Cardiac septum (tissue), 1 donor: ENCODE measurements at places on chromosomes 16 and 17.

DNA sequence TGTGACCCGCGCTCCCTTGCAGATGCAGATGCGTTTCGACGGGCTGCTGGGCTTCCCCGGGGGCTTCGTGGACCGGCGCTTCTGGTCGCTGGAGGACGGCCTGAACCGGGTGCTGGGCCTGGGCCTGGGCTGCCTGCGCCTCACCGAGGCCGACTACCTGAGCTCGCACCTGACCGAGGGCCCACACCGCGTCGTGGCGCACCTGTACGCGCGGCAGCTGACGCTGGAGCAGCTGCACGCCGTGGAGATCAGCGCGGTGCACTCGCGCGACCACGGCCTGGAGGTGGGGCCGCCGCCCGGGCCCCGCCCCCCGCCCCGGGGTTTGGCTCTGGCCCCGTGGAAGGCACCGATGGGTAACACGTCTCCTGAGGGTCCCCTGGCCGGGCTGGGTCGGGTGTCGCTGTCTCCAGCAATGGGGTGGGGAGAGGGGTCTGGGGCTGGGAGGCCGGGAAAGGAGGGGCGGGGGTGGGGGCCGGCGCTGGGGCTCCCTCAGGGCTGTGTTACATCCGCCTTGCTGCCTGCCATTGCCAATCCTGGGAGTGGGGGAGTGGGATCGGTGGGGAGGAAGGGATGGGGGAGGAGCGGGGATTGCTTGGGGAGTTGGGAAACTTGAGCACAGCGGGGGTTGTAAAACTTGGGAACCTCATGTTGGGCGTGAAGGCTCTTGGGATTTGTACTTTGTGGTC, 737 bp downstream of the NUDT16L1 start:
- peak; percentile 75 for DNase-seq

- no peak for DNase-seq
Observed at GRCh38 chr17:67365738-67366192, 612 bp downstream of the PSMD12 start.

GRCh38 chr17:42107597-42108576, 4.6 kb downstream of the DHX58 start:
- peak; percentile 87 for DNase-seq

DNA sequence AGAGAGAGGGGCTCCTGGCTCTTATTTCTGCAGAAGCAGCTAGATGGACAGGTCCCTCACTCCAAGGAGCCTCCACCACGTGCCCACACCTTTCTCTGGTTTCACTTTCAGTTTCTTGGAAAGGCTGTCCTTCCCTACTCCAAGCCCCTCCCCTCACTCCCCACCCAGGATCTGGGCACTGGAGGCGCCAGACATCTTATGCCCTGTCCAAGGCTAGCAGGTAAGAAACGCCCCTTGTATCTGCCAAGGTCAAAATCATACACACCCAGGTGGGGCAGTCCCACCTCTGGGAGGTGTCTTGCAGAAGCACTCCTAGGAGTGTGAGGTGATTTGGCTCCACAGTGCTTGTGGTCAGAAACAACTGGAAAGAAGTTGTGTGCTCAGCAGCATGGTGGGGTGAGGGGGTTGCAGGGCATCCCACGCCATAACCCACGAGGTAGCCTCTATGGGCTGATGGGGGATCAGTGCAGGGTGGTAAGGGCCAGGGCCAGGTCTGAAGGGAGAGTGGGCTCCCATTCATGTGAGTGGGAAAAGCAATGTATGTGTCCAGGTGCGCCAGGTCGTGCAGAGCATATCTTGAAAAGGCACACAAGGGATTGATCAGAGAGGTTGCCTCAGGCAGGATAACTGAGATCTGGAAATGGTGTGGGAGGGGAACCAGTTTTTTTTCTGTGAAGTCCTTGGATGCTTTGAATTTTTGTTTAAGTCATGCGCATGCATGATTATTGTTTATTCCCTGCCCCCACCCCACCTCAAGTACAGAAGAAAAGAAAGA, 31.8 kb upstream of the PRM1 start:
- no peak for DNase-seq

GRCh38 chr16:68074850-68075555, 10.2 kb upstream of the NFATC3 start:
- no peak for DNase-seq

DNA sequence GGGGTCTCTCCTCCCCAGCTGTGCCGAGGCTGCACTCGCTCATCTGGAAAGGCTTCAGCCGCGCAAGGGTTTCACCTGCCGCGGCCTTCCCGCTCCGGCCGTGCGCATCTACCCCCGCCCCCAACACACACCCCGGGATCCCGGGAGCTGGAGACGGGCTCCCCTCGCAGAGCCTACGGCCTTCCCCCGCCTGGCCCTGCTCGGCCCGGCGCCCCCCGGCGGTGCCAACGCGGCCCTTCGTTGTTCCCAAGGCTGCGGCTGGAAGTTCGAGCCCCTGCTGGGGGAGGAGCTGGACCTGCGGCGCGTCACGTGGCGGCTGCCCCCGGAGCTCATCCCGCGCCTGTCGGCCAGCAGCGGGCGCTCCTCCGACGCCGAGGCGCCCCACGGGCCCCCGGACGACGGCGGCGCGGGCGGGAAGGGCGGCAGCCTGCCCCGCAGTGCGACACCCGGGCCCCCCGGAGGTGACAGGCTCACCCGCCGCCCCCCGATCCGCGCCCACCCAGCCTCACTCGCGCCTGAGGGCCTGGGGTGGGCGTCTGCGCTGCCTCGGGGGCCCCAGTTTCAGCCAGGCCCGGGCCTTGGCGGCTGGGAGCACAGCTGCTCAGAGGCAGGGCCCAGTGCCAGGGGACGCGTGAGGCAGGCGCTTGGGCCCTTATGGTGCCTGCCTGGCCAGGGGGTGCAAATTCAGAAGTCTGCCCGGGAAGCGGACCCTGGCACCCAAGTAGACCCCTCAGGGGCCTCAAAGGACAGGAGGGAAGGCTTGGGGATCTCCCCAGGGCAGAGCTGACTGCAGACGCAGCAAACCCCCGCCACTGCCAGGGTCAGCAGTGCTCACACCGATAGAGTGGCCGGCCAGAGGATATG, 11.2 kb downstream of the GALK1 start:
- peak; percentile 85 for DNase-seq

GRCh38 chr17:63189930-63190329, 223.9 kb downstream of the TANC2 start:
- DNase-seq: no peak

GRCh38 chr17:5895276-5895675, 174.9 kb upstream of the WSCD1 start:
- no peak for DNase-seq

- no peak for DNase-seq
Observed at GRCh38 chr17:77083531-77083930, 57.2 kb upstream of the SEC14L1 start.

DNA sequence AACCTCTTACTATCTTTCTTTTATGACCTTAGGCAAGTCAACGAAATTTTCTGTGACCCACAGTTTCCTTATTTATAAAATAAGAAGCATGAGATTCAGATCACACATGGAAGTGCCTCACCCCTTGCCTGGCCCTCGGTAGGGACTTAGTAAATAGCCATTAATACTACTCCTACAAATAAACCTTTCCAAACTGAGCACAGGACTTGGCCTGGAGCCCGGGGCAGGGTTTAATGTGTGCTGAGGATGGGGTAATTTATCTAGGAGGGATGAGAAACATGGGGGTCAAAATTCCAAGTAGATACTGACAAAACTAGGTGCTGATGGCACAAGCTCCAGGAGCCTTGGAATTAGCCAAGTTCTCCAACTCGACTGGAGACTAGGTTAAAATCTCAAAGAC, 35.0 kb downstream of the PITPNC1 start:
- DNase-seq: no peak

DNA sequence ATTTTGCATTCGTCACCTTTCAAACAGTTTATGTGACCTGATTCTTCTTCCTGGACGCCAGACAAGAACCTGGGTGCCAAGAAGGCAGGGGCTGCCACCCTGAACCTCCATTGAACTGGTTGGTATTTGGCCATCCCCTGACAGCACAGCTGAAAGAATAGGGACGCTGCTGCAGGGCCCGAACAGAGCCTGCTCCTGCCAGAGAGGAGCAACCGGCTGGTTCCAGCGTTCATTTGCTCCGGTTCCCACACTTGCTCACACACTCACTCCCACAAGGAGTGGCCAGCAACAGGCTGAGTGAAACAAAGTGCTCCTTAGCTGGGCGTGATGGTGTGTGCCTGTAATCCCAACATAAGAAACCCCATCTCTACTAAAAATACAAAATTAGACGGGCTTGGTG, 14.9 kb downstream of the KRT9 start:
- no peak for DNase-seq

DNA sequence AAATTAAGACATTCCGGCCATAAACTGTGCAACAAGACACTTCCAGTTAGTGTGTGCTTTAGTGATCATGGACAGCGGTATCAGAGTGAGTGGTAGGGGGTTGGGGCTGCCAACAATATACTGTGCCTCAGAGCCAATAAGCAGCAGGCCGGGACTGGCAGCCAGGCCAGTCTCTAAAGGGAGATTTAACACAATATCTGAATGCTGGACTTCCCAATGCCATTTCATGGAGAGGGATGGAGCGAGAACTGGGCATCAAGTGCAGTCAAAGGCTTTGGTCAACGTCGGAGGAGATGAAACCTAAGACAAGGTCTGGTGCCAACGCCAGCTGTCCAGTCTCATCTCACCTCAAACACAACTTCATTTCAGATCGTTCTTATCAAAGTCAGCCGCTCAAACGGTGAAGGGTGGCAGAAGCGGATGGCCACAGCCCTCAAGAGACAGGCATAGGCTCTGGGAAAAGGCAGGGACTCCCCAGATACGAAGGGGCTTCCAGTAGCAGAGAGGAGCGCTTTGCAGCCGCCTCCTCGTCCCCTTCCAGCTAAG, 935 bp downstream of the USP32 start:
- DNase-seq: no peak

- DNase-seq: no peak
Observed at GRCh38 chr17:73827627-73828291, 183.5 kb upstream of the SDK2 start.
